T-cell (primary cell): ENCODE measurements at places on chromosomes 13 and 19. TPM values are rescaled to one million over a fixed set of nuclear protein-coding genes. Genes with fewer than 3 reads are reported as not detected.
A peak's percentile ranks its signal among the peaks of the same experiment; 100 is the strongest.

- DNase-seq = no peak
- no peaks in the 10 kb centered on the region for H3K27me3 ChIP-seq
- H3K27ac ChIP-seq = no peak overlapping the region
- H3K4me3 ChIP-seq = no peak overlapping the region
Observed at GRCh38 chr13:30158774-30159445, 148.4 kb downstream of the KATNAL1 start.

GRCh38 chr13:43363156-43363953 is 340.0 kb downstream of the DNAJC15 start:
- H3K4me1 ChIP-seq = peaks cover 9% of the 10 kb centered on the region
- no peaks in the 10 kb centered on the region for H3K36me3 ChIP-seq
- DNase-seq = no peak

GRCh38 chr19:4267101-4267900 is 11.8 kb upstream of the SHD start:
- no peak overlapping the region for H3K27ac ChIP-seq
- H3K4me1 ChIP-seq = peaks cover 34% of the 10 kb centered on the region
- H3K4me3 ChIP-seq = no peak overlapping the region
- peak; percentile 60 for DNase-seq
- no peaks in the 10 kb centered on the region for H3K27me3 ChIP-seq

DNA sequence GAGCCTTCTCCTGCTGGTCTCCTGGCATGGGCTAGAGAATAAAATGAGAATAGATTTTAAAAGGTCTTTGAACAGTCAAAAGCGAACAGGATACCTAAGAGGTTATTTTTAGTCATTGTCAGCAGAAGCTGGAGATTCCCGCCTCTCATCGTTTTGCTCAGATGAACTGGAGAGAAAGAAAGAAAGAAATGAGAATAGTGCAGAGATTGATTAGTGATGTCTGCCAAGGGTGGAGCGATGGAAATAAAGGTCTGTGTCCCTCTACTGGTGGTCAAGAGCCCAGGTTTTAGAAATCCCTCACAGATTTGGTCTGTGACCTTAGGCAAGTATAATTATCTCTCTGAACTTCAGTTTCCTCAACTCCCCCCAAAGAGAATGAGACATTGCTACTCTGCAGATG is 5.3 kb downstream of the NCAN start:
- H3K27ac ChIP-seq = no peak overlapping the region
- H3K4me3 ChIP-seq = no peak overlapping the region
- peaks cover 9% of the 10 kb centered on the region for H3K27me3 ChIP-seq
- H3K4me1 ChIP-seq = no peaks in the 10 kb centered on the region
- no peak for DNase-seq

GRCh38 chr19:12786952-12787351 is 4.3 kb upstream of the JUNB start:
- no peaks in the 10 kb centered on the region for H3K27me3 ChIP-seq
- no peaks in the 10 kb centered on the region for H3K36me3 ChIP-seq
- no peak for DNase-seq

- no peak for DNase-seq
- H3K27me3 ChIP-seq = no peaks in the 10 kb centered on the region
- H3K27ac ChIP-seq = no peak overlapping the region
- peaks cover 9% of the 10 kb centered on the region for H3K4me1 ChIP-seq
- H3K4me3 ChIP-seq = no peak overlapping the region
- no peaks in the 10 kb centered on the region for H3K36me3 ChIP-seq
Observed at GRCh38 chr13:49213997-49214916, 5.9 kb upstream of the MLNR start.

- peak overlapping the region; percentile 47 for H3K4me3 ChIP-seq
- peaks cover 46% of the 10 kb centered on the region for H3K4me1 ChIP-seq
- H3K27me3 ChIP-seq = no peaks in the 10 kb centered on the region
- peaks cover 12% of the 10 kb centered on the region for H3K36me3 ChIP-seq
Observed at GRCh38 chr19:18594096-18594823, 5.7 kb downstream of the REX1BD start.

- H3K4me3 ChIP-seq = no peak overlapping the region
- H3K4me1 ChIP-seq = peaks cover 24% of the 10 kb centered on the region
- peak overlapping the region; percentile 94 for H3K27ac ChIP-seq
- H3K36me3 ChIP-seq = no peaks in the 10 kb centered on the region
- peak; percentile 83 for DNase-seq
- H3K27me3 ChIP-seq = no peaks in the 10 kb centered on the region
Observed at GRCh38 chr13:48156466-48156865, 61.6 kb upstream of the MED4 start.

- H3K27ac ChIP-seq = no peak overlapping the region
- no peaks in the 10 kb centered on the region for H3K4me1 ChIP-seq
- H3K27me3 ChIP-seq = no peaks in the 10 kb centered on the region
- no peaks in the 10 kb centered on the region for H3K36me3 ChIP-seq
- H3K4me3 ChIP-seq = no peak overlapping the region
Observed at GRCh38 chr13:58855283-58855682, 1223.7 kb downstream of the PCDH17 start.

DNA sequence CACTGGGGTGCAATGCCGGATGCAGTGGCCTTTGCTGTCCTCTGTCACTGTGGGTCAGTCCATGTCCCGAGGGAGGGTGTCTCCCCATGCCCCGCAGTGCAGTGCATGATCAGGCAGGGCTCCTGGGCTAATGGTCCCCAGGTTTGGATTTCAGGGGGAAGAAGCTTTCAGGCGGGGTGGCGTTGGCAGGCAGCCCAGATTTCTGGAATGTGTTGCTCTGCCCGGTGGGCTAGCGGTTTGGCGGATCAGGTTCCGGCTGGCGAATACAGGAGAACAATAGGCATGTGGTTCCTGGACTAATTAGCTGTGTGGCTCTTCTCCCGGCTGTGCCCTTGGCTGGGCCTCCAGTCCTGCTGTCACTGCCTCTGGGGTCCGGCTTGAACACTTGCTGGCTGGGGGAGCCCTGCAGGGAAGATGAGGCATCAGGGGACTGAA is 141.3 kb downstream of the FGF9 start:
- no peak overlapping the region for H3K27ac ChIP-seq
- no peaks in the 10 kb centered on the region for H3K36me3 ChIP-seq
- H3K4me3 ChIP-seq = no peak overlapping the region
- H3K27me3 ChIP-seq = peaks cover 12% of the 10 kb centered on the region
- DNase-seq = no peak

DNA sequence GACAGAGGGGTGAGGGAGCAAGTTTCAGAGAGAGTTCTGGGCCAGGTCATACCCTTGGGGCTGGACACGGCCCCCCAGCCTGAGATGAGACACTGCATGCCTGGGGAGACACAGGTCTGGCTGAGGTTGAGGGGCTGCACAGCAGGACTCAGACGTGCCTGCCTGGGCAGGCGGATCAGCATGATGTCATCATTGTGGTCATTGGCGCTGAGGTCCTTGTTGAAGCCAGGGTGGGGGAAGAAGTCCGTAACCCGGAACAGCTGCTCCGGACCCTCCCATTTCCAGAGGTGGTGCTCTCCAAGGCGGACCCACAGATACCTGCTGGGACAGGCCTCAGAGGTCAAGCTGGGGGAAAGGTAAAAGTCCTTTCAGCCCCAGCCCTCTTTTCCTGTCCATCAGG is 5.0 kb upstream of the KLK8 start:
- no peak overlapping the region for H3K4me3 ChIP-seq
- no peaks in the 10 kb centered on the region for H3K27me3 ChIP-seq
- H3K36me3 ChIP-seq = no peaks in the 10 kb centered on the region
- H3K27ac ChIP-seq = no peak overlapping the region

DNA sequence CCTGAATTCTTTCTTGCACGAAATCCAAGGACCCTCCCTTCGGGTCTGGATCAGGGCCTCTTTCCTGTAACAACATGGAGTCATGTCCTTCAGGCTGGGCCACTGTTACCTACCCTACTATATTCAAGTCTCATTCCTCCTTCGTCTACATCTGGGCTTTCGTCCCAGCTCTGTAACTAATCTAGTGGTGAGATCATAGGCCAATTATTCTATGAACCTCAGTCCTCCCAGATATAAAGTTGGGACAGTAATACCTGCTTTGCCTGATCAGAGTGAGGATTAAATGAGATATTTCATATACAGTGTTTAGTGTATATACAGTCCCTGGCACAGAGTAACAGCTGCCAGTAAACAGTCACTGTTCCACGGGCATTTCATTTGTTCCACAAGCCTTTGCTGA is 48.3 kb upstream of the ATP12A start:
- H3K4me3 ChIP-seq = no peak overlapping the region
- H3K27ac ChIP-seq = no peak overlapping the region
- H3K4me1 ChIP-seq = peaks cover 2% of the 10 kb centered on the region
- H3K36me3 ChIP-seq = no peaks in the 10 kb centered on the region
- DNase-seq = no peak

GRCh38 chr19:49852631-49853126 is 1.7 kb downstream of the PTOV1 start:
- H3K27me3 ChIP-seq = no peaks in the 10 kb centered on the region
- peaks cover 10% of the 10 kb centered on the region for H3K4me1 ChIP-seq
- peak overlapping the region; percentile 79 for H3K4me3 ChIP-seq
- H3K36me3 ChIP-seq = peaks cover 11% of the 10 kb centered on the region
- no peak overlapping the region for H3K27ac ChIP-seq
- DNase-seq = no peak

GRCh38 chr13:97384371-97384770 is 49.6 kb upstream of the RAP2A start:
- peaks cover 12% of the 10 kb centered on the region for H3K36me3 ChIP-seq
- H3K4me3 ChIP-seq = no peak overlapping the region
- peaks cover 6% of the 10 kb centered on the region for H3K4me1 ChIP-seq
- H3K27ac ChIP-seq = no peak overlapping the region

DNA sequence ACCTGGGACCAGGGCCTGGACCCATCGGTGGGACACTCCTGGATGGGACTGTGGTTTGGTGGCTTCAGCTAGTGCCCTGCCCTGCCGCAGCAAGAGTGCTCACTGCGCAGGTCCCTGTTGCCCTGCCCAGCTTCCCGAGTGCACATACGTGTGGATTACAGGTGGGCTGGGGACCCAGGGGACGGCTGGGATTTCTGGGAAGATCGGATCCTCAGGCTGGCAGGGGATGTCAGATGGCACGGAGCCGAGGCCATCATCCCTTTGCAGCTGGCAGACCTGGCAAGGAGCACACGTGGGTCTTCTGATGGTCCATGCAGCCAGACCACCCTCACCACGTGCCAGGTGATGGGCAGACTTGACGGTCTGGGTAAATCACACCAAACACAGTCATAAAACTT is 69.3 kb downstream of the CHST8 start:
- no peak overlapping the region for H3K4me3 ChIP-seq
- no peak for DNase-seq
- H3K27me3 ChIP-seq = no peaks in the 10 kb centered on the region

DNA sequence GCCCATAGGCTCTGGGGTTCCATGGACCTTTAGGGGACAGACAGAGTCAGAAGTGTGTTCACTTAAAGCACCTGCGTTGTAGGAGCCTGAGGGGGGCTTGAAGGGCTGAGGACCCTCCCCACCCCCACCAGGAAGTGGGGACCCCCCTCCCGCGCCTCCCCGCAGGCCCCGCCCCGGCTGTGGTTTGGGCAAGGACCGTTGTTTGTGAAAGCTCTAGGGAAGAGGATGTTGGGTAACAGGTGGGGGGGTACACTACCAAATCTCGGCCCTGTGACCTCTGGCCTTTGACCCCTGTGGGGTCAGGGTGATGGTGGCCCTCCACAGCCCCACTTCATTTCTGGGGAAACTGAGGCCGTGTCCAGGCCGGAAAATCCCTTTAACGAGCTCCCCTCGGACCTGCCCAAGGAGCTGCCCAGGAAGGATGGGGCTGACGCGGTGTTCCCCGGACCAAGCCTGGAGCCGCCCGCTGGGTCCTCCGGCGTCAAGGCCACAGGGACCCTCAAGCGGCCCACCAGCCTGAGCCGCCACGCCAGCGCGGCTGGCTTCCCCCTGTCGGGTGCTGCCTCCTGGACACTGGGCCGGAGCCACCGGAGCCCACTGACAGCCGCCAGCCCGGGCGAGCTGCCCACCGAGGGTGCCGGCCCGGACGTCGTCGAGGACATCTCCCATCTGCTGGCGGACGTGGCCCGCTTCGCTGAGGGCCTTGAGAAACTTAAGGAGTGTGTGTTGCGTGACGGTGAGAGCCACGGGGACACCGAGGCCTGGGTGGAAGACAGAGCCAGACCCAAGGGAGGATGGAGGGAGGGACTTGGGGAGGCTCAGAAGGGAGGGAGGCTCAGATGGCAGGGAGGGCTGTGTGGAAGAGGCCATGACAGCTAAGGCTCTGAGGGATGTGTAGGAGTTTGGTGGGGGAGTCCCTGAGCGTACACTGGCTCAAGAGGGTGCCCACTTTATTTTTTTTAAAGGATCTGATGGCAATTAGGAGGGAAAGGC is 1.3 kb downstream of the ARHGAP45 start:
- H3K4me3 ChIP-seq = peak overlapping the region; percentile 83
- H3K27ac ChIP-seq = peak overlapping the region; percentile 96
- H3K27me3 ChIP-seq = no peaks in the 10 kb centered on the region
- peaks cover 86% of the 10 kb centered on the region for H3K4me1 ChIP-seq

- no peak overlapping the region for H3K4me3 ChIP-seq
- DNase-seq = no peak
- no peaks in the 10 kb centered on the region for H3K27me3 ChIP-seq
- H3K36me3 ChIP-seq = no peaks in the 10 kb centered on the region
Observed at GRCh38 chr13:43387880-43388279, 364.5 kb downstream of the DNAJC15 start.

DNA sequence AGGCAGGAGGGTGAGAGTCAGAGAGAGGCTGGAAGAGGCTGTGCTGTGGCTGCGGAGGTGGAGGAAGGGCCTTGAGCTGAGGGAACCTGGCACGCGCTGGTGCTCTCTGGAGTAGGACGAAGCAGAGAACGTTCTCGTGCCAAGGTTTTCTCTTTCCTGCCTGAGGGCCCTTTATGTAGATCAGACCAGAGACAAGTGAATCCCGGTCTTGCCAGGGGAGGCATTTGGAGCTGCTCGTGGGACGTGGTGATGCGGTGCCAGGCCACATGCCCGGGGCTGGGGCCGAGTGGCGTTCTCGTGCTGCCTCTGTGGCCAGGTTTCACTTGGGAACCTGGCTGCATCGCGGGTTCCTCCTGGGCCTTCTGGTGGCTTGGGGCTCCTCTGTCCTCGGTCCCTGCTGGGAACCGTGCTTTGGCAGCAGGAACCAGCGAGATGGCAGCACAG is 54.2 kb downstream of the KDM4B start:
- no peak for DNase-seq
- no peaks in the 10 kb centered on the region for H3K4me1 ChIP-seq
- no peak overlapping the region for H3K27ac ChIP-seq
- no peak overlapping the region for H3K4me3 ChIP-seq

The DACT3 gene
- total RNA-seq = 0.56 TPM

The ZNF260 gene
- 10.3 TPM for total RNA-seq

The SKA3 gene
- 0.79 TPM for total RNA-seq

The ZNF471 gene
- total RNA-seq = 3.5 TPM

The OR7D2 gene
- not detected for total RNA-seq

The BRSK1 gene
- 4.6 TPM for total RNA-seq

The CYP4F3 gene
- 0.23 TPM for total RNA-seq

The STAP2 gene
- total RNA-seq = 3.3 TPM

The MISP3 gene
- total RNA-seq = 1.4 TPM

The SACS gene
- 28.6 TPM for total RNA-seq

The ACP7 gene
- not detected for total RNA-seq

The NFIC gene
- 27.1 TPM for total RNA-seq
